ENCODE measurements at places on chromosomes 6 and 20.

GRCh38 chr6:157328108-157328692 is 4.9 kb upstream of the TMEM242 start:
- DNase-seq: no peak

GRCh38 chr6:28812778-28813569 is 110.8 kb downstream of the TRIM27 start:
- DNase-seq: no peak

DNA sequence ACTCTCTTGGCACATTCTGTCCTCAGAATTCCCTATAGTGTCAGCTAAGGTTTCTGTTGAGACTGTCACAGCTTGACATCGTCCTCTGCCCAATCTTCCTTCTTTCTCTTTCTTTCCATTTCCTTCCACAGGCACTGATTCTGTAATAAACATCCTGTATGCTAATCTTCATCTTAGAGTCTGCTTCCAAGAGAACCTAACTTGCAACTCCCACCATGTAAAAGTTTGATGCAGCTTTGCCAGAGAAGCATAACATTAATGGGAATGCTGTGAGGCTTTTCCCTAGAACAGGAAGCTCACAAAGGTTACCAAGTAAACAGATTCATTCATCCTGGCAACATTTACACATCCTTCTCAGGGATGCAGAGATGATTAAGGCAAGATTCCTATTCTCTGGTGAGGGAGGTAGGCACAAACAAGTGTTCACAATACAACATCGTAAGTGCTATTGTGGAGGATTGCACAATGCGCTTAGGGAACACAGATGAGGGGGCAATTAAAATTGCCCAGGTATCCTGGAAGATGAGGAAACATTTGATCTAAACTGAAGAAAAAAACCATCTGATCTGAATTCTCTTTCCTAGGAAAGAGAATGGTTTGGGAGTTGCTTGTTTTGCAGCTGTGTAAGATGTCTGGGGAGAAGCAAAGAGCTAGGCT is 74.7 kb downstream of the GRM1 start:
- no peak for DNase-seq

DNA sequence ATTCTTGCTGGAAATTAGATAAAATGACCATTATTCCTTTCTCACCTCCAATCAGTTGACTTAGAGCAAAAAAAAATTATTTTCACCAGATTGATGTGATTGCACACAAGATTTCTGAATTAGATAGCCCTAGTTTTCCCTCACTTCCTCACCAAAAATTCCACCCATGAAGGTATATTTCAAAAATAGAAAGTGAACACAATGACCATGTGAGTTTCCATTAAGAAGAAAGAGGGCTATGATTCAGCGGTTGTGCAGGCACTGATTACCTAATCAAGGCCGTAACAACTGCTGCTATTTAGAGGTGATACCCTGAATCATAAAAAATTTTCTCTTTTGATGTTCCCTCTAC is 19.5 kb upstream of the RALGAPA2 start:
- DNase-seq: no peak

DNA sequence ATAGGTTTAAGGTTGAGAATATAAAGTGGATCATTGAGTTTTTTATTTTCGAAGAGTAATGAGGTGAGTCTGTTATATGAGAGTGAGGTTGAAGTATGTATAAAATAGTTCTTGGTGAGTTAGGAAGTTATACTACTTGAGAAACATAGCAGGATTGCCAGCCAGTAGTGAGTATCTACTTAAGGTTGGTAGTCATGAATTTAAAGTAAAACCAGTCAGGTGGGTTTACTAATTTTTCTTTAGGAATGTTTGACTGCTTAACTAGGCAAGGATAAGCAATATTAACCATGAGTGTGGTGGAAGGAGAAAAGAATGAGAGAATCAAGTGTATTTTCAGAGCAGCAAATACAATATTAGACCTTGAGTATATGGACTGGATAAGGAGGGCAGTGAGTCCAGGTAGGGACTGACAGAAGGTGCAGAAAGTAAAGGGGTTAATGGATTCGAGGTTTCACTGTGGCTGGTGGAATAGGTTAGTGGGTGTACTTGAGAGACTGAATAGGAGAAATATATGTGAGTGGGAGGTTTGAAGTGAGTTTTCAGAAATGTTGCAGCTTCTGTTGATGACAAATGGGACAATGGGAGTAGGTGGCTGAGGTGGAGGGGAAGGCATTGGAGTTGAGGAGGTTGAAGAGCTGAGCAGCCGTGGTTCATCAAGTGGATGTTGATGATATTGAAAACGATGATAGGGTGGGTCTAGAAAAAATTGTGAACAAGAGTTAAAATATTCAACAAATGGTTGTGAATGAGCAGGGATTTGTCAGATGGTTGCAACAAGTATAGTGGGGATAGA is 232.5 kb upstream of the ASCC3 start:
- no peak for DNase-seq

- no peak for DNase-seq
Observed at GRCh38 chr6:44739181-44739580, 351.7 kb downstream of the CDC5L start.

- DNase-seq: no peak
Observed at GRCh38 chr6:28817808-28818145, 106.0 kb downstream of the TRIM27 start.

All from activated CD8-positive, alpha-beta memory T cell treated with anti-CD3 and anti-CD28 coated beads for 4 hours (primary cell).